Activated T-cell treated with anti-CD3 and anti-CD28 coated beads for 4 hours (primary cell): ENCODE measurements at places on chromosomes 1 and 21.

DNA sequence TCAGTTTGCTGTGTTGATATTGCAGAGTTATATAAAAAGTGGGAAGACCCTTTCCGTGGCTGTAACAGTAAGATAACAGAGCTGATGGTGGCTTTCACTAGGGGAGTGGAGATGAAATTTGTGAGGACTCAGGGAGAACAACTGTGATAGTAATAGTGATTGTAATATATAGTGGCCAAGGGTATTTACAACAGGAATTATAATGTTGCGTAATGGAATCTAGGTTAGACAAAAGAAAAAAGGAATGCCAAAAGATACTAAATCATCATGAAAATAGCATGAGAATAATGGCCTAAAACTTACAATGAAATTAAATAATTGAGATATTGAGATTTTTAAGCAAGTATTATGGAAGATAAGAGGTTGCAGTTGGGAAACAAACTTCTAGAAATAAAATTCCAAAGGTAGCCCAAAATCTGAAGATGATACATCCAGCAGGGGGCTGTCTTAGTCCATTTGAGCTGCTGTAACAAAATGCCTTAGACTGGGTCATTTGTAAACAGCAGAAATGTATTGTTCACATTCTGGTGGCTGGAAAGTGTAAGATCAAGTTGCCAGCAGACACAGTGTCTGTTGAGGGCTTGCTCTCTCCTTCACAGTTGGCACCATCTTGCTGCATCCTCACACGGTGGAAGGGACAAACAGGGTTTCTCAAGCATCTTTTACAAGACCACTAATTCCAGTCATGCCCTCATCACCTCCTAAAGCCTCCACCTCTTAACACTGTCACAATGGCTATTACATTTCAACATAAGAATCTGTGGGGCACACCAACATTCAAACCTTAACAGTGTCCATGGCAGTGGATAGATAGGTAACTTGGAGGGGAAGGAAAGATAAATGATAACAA lies 711.2 kb downstream of the MRPL39 start:
- DNase-seq: no peak

DNA sequence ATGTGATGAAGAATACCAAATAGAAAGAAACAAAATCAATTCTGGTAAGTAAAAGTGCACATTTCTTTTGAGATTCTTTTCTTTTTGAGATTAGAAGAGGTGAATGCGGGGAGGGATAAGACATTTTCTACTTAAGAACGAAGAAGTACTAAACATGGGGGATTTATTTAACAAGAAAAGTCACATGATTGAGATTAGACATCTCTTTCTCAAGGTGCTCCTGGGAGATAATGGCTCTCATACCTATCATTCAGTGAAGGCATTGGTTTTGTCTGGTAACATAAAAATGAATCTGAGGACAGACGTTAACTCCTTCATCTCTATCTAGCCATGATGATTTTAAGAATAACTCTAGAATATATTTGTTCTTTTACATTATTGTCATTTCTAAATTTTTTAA lies 147.9 kb upstream of the SAMSN1 start:
- DNase-seq: no peak

DNA sequence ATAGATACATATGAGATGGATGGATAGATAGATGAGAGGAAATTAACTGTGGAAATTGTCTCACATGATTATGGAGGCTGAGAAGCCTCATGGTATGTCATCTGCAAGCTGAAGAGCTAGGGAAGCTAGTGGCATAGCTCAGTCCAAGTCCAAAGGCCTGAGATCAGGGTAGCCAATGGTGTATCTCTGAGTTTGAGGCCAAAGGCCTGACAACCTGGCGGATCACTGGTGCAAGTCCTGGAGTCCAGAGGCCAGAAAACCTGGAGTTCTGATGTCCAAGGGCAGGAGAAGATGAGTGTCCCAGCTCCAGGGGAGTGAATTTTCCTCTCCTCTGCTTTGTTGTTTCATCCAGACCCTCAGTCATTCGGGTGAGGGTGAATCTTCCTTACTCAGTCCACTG lies 43.9 kb upstream of the SPOCD1 start:
- DNase-seq: no peak

DNA sequence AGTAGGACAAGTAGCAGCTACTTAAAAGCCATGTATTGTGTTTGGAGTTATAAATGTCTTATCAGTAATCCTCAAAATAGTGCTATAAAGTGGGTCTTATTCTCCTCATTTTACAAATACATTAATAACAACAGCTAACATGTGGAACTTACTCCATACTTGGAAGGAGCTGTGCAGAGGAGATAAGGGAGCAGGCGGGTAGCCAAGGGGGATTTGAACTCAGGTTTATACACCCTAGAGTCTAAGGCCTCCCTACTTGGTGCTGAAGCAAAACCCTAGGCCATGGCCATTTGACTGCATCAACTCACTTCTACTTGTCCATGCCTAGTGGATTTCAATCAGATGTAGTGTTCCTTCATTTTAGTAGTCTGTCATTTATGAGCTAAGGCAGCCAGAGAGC lies 72.1 kb downstream of the LMO4 start:
- no peak for DNase-seq

- no peak for DNase-seq
Measured at GRCh38 chr1:91689641-91690481, 189.2 kb downstream of the CDC7 start.

DNA sequence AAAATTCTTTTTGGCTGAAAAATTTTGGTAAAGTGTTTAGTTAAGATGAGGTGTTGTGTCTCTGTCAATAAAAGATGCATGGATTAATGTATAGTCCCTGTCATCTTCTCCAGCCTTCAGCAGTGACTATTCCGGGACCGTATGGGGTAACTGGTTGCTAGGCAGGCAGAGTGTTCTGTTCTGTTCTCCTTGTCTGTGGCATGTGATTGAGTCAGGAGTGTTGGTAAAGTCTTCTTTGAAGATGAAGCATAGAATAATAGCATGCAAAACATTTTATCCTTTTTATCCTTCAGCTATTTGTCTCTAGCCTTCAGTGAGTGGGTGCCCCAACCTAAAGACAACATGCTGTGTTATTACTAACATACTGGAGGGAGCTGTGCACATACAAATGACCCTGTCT lies 74.6 kb downstream of the RGL1 start:
- DNase-seq: no peak

GRCh38 chr1:45328680-45329079 lies 2.0 kb downstream of the HPDL start:
- no peak for DNase-seq

GRCh38 chr1:32142446-32143301 lies 34.8 kb downstream of the KPNA6 start:
- no peak for DNase-seq

DNA sequence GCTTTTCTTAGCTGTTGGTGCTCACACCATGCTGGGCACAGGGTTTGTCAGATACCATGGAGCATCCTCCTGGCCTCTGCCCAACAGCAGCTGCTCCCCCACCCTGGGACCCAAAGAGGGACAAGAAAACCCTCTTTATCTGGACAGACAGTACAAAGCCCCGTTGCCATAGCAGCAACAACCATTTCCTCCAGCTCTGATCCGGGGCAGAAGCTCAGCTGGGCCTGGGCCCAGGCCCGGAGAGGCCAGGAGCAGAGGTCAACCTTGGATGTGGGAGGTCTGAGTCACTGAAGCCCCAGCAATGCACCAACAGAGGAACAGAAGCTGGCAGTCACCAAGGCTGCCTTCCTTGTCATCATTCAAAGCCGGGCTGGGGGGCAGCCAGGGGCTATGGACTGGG lies 228.4 kb upstream of the POU3F1 start:
- no peak for DNase-seq

GRCh38 chr1:11514366-11514765 lies 35.4 kb downstream of the DISP3 start:
- no peak for DNase-seq

- no peak for DNase-seq
Measured at GRCh38 chr1:21770201-21770600, 12.7 kb downstream of the USP48 start.

DNA sequence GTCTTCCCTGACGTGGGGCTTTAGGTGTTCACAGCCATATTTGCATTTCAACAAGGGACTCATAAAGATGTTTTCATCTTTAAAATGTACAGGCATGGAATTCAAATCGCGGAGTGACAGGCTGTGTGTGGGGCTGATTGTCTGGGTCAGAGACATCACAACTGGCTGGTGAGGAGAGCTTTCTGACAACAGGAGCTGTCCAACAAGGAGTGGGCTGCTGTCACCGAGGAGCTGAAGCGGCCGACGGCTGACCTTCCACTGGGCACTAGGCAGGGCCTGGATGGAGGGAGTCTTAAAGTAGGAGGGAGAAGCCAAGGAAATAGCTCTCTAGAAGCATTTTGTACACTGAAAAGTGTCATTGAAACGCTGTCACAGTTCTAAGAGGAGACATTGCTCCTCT lies 30.5 kb upstream of the SCMH1 start:
- no peak for DNase-seq
